ENCODE measurements at places on chromosomes 1 and 21. TPM values are rescaled to one million over a fixed set of nuclear protein-coding genes. Genes with fewer than 3 reads are reported as not detected.

Gene RUNX3
- total RNA-seq = 136 TPM

Gene CELF3
- not detected for total RNA-seq

Gene RPTN
- total RNA-seq = not detected

Gene DCST2
- total RNA-seq = 1.8 TPM

Gene ZNF687
- 28.0 TPM for total RNA-seq
